ENCODE measurements at places on chromosomes 4 and X.

DNA sequence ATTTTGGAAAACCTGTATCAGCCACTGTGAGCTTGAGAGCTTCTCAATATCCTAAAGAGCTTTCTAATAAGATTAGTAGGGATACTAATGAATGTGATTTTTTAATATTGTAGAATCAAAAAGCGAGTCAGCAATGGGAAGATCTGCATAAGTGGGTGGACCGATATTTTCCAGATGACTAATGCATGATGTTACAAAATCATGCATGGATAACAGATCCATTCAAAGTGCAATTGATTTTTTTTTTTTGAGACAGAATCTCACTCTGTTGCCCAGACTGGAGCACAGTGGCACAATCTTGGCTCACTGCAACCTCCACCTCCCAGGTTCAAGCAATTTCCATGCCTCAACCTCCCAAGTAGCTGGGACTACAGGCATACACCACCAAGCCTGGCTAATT lies 7.3 kb upstream of the CLDN2 start:
- DNase-seq = no peak

DNA sequence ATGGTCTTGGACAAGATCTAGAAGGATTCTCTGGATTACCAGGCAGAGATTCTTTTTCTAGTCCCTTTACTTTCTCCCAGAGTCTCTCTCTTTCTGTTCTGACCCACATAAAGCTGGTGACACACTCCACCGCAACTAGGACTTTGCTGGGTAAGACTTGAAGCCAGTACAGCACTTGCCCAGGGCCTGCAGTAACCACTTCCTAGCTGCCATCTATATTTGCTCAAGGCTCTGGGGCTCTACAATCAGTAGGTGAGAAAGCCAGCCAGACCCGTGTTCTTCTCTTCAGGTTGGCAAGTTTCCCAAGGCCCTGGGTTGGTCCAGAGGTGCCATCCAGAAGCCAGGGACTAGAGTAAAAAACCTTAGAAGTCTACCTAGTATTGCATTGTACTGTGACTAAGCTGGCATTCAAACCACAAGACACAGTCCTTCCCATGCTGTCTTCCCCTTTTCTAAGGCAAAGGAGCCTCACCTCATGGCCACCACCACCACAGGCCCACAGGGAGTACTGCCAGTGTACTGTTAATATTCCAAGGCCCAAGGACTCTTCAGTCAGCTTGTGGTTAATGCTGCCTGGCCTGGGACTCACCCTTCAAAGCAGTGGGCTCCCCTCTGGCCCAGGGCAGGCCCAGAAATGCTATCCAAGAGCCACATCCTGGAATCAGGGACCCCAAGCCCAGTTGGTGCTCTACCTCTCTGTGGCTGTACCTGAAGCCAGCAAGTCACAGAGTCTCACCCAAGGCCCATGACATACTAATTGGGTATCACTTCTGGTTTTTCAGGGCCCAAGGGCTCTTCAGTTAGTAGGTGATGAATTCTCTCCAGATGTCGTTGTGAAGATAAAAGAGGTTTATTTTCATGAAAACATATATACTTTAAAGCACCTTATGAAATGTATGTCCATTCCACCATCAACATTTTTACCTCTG lies 54.7 kb downstream of the CD38 start:
- no peak for DNase-seq

GRCh38 chr4:43223820-43224219 lies 331.3 kb downstream of the GRXCR1 start:
- DNase-seq = no peak

DNA sequence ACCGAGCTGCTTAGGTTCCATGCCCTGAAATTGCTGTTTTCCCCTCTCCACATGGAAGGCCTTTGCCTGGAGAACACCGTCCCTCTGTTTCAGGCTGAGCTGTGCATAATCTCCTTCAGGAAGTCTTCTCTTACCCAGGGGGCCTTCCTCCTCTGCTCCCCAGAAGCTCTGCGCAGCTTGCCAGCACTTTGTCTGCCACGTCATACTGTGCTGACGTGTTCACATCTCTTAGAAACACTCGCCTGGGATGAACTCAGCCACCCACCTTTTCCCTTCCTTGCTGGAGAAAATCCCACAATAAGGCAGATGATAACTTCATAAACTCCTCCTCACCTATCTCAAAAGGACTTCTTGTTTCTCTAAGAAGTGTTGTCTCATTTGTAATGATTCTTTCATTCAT lies 110.7 kb downstream of the ARHGAP10 start:
- no peak for DNase-seq

- no peak for DNase-seq
These were observed 38.7 kb upstream of the THOC2 start for GRCh38 chrX:123771449-123772064.

GRCh38 chrX:12349201-12349600 lies 210.9 kb downstream of the FRMPD4 start:
- DNase-seq = no peak

DNA sequence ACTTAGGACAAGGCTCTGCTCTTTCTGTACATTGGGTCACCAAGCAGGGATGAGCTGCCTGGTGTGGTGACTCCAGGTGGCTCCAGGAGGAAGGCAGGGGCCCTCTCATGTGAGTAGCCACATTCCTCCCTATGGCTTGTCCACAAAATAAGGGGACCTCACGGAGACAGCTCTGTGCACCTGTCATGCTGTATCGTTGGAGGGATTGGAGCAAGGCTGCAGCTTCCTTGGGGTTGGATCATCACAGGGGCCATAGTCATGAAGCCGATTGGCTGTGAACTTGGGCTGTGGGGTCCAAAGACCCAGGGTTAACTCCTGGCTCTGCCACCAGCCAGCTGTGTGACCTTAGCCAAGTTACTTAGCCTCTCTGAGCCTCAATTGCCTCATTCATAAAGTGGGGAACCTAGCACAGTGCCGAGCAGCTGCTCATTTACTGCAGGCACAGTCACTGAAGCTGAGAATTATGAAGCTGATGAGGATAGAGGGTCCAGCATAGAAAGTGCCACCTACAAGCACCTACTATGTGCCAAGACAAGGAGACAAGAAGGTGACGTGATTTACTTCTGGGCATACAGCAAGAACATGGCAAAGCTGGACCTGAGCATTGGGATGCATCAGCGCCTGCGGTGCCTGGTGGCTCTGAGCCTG lies 11.8 kb upstream of the KIAA0232 start:
- no peak for DNase-seq

GRCh38 chr4:66300336-66300934 lies 630.1 kb upstream of the EPHA5 start:
- no peak for DNase-seq

Data from AG04450 (cell line).